ENCODE measurements at places on chromosomes 2 and 18.

GRCh38 chr2:45845566-45845965 lies 194.1 kb downstream of the PRKCE start:
- no peak for DNase-seq

DNA sequence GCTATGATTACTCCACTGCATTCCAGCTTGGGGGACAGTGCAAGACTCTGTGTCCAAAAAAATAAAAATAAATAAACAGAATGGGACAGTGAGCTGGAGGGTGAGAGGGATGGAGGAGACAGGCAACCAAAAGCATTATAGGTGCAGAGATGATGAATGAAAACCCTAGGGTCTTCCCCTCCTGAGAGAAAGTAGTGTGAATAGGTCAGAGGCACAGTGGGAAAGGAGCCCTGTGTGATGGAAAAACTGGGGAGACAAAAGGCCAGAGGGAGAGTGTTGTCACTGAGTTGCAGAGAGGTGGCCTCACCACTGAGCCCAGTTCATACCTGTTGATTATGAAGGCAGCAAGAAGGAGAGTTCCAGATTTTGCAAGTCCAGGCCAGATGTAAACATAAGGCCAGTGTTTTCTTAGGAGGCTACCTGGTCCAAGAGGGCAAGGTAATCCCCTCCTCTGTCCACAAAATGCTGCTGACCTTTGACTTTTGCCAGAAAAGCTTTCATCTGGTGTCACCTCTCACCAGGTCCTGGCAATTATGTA lies 17.6 kb upstream of the AGFG1 start:
- DNase-seq, result no peak

DNA sequence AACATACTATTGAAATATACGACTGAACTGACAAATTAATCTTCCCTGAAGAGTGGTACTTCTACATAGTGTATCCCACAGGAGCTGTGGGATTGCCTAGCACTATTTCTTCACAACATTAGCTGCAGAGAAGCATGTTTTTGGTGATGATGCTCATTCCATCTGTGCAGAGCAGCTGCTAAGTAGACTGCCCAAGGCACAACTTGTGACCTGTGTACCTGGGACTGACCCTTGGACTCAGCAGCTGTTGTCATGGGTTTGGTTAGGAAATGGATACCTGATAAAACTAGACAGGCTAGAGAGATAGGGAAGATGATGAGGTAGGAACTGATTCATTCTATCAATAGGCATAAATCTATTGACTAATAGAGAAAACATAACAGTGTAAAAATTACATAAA lies 1204.0 kb downstream of the DSC3 start:
- no peak for DNase-seq

DNA sequence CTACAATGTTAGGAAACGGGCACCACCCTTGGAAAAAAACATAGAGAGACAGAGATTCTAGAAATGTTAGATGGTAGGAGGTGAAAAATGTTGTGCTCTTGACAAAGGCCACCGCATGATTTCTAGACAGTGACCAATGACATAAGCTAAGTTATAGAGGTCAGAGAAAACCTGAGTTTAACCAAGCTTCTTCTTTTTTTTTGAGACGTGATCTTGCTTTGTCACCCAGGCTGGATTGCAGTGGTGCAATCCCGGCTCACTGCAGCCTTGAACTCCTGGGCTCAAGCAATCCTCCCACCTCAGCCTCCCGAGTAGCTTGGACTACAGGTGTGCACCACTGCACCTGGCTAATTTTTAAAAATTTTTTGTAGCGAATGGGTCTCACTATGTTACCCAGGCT lies 13.0 kb downstream of the FER1L5 start:
- no peak for DNase-seq

GRCh38 chr2:71043531-71044407 lies 24.7 kb upstream of the NAGK start:
- DNase-seq, result no peak

GRCh38 chr2:26541401-26542193 lies 63.7 kb upstream of the OTOF start:
- no peak for DNase-seq

- DNase-seq, result no peak
Observed at GRCh38 chr2:120943403-120944034, 207.9 kb downstream of the GLI2 start.

- DNase-seq, result no peak
Observed at GRCh38 chr2:106841886-106842645, 43.9 kb downstream of the ST6GAL2 start.

GRCh38 chr2:222404151-222404905 lies 20.0 kb upstream of the SGPP2 start:
- no peak for DNase-seq

DNA sequence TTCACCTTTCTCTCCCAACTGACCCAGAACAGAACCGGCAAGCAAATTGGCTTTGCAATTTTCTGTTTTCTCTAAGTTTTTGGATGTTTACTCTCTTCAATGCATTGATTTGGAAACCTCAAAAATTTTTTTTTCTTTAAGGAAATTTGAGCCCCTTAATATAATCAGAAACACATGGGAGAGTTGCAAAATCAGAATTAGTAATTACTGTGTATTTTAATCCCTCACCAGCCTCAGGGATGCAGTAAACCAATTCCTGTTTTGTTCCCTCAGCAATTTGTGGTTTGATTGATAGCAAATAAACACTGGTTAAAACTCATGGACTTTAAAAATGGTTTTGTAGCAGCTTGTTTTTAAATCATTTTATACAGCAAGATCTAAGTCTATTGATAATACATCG lies 281.5 kb downstream of the NEDD4L start:
- no peak for DNase-seq

- no peak for DNase-seq
Observed at GRCh38 chr2:196182439-196183171, 11.2 kb upstream of the STK17B start.

GRCh38 chr2:227706859-227707258 lies 11.0 kb downstream of the SLC19A3 start:
- no peak for DNase-seq

DNA sequence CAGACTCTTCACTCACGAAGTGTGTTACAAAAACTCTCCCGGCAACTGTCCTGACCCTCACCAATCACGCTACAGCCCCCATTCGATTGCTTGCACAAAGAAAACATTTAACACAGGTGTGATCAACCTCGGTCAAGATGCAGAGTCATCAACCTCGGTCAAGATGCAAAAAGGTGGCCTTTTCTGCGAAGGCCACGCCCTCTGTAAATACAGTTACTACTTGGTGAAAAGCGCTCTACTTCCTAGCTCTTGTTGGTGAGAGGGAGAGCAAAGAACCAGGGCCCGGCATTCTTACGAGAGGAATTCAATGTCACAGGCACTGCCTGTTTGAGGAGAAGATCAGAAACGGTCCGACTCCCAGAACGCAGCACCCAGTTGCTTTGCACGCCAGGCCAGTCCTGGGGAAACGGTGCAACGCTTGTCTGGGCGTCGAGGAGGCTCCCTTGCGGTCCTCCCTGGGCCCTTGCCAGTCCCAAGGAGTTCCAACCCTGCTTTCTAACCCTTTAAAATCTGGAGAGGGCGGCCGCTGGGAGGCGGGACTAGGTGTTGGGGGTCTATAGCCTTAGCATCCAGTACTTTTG lies 1.9 kb downstream of the PIEZO2 start:
- DNase-seq, result no peak

Data from HTR-8/SVneo (cell line).